Psoas muscle (tissue), 8 donors: ENCODE measurements at places on chromosomes 6 and 20. TPM values are rescaled to one million over a fixed set of nuclear protein-coding genes. Genes with fewer than 3 reads are reported as not detected.

The SMIM29 gene
- total RNA-seq = 59.4 TPM

The CLIC5 gene
- total RNA-seq = 226 TPM

The MDFI gene
- 0.93 TPM for total RNA-seq

The HTR1E gene
- not detected for total RNA-seq

The STMND1 gene
- not detected for total RNA-seq

The RIPPLY2 gene
- total RNA-seq = not detected

The SIM1 gene
- total RNA-seq = 0.60 TPM

The TINAG gene
- total RNA-seq = 0.27 TPM

The CTCFL gene
- total RNA-seq = not detected

The AURKA gene
- 3.1 TPM for total RNA-seq

The HLA-DOB gene
- total RNA-seq = not detected

GRCh38 chr6:129686941-129687627 is 22.9 kb downstream of the ARHGAP18 start:
- no peak overlapping the region for H3K4me3 ChIP-seq
- no peak overlapping the region for H3K27ac ChIP-seq
- no peak for DNase-seq
- no peaks in the 10 kb centered on the region for H3K27me3 ChIP-seq
- peaks cover 64% of the 10 kb centered on the region for H3K4me1 ChIP-seq
- no peaks in the 10 kb centered on the region for H3K36me3 ChIP-seq

DNA sequence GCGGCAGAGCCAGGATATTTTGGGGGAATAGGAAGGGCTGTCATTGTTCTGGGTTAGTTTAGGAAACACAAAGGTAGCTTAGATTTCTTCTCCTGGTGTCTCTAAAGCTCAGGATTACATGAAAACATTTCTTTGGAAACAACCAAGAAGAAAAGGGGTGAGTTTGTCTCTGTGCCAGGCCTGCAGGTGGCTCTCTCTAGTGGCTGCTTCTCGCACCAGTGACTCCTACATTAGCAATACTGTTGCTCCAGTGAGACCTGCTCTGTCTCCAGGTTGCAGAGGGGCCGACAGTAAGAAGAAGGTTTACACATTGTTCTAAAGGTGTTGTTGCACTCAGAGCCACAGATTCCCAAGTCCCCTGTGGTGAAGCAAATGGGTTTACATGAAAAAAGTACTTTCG is 104.6 kb upstream of the GLP1R start:
- no peak for DNase-seq
- H3K4me1 ChIP-seq = no peaks in the 10 kb centered on the region
- H3K27ac ChIP-seq = no peak overlapping the region
- no peaks in the 10 kb centered on the region for H3K27me3 ChIP-seq
- H3K4me3 ChIP-seq = no peak overlapping the region

- DNase-seq = no peak
- H3K36me3 ChIP-seq = no peaks in the 10 kb centered on the region
- H3K4me1 ChIP-seq = no peaks in the 10 kb centered on the region
- no peak overlapping the region for H3K4me3 ChIP-seq
These were observed 998.9 kb upstream of the GJE1 start for GRCh38 chr6:141133836-141134235.

GRCh38 chr6:154732538-154733182 is 556 bp upstream of the SCAF8 start:
- peak; percentile 31 for DNase-seq
- peaks cover 40% of the 10 kb centered on the region for H3K4me1 ChIP-seq
- peak overlapping the region; percentile 97 for H3K4me3 ChIP-seq
- peak overlapping the region; percentile 100 for H3K27ac ChIP-seq

DNA sequence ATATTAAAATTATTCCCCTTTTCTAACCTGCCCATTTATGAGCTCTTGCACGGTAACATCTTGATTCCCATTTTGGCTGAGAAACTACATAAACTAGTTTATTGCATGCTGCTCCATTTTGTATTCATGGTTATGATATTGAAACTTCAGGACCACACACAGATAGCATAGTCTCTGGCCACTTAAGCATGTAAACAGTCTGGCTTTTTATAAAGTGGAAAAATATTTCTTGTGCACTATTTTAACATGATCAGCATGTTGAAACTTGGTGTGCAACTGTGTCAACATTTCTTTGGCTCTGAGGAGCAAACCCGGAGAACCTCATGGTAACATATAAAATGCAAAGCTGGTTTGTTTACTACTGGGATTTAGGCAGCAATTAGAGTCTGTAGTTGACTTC is 70.7 kb downstream of the SLX4IP start:
- H3K36me3 ChIP-seq = no peaks in the 10 kb centered on the region
- no peak overlapping the region for H3K4me3 ChIP-seq
- no peaks in the 10 kb centered on the region for H3K27me3 ChIP-seq
- H3K4me1 ChIP-seq = peaks cover 41% of the 10 kb centered on the region
- no peak for DNase-seq

DNA sequence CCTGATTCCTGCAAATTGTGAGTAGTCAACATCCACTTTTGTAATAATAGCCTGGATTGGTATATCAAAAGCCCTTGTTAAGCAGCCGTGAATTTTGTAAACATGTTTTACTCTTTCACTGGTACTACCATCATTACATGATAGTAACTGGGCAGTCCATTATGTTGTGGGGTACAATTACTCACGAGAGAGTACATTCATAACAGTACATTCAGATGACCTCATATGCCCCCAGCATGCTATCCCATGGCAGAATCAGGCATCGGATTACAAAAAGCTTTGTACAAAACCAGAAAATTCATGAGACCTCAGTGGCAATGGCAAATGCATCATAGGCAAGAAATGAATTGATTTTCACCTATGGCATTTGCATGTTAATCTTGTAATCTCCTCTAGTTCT is 166.2 kb downstream of the EPM2A start:
- H3K4me3 ChIP-seq = no peak overlapping the region
- H3K27me3 ChIP-seq = no peaks in the 10 kb centered on the region
- H3K4me1 ChIP-seq = peaks cover 5% of the 10 kb centered on the region
- H3K27ac ChIP-seq = no peak overlapping the region
- DNase-seq = no peak
- no peaks in the 10 kb centered on the region for H3K36me3 ChIP-seq

DNA sequence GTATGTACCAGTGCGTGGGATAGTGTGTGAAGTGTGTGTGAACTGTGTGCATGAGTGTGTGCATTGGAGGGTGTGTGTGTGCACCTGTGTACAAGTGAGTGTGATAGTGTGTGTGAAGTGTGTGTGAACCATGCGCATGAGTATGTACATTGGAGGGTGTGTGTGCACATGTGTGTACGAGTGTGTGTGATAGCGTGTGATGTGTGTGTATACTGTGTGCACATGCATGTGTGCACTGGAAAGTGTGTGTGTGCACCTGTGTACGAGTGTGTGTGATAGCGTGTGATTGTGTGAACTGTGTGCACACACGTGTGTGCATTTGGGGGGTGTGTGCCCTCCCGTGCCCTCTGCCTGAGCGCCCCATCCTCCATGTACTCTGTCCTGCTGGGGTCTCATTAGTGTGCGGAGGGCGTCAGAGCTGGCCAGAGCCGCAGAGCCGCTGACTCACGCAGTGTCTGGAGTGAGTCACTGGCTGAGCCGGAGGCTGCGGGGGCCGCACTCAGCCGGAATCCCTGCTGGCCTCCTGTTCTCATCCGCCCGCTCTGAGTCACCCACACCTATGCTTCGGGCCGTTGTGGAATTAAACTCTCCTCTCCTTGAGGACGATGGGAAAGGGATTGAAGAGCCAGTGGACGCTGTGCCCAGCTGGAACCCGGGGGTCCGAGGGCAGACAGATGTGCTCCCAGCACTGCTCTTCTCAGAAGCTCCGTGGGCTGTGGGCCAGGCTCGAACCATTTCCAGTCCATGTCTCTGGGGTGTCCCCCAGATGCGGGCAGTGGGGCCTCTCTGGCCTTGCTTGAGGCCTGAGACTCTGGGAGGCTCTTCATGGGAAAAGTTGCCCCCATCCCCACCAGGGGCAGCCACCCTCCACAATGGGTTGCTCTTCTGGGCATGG is 27.3 kb upstream of the STX16 start:
- H3K27ac ChIP-seq = no peak overlapping the region
- H3K4me1 ChIP-seq = no peaks in the 10 kb centered on the region
- peaks cover 2% of the 10 kb centered on the region for H3K27me3 ChIP-seq
- no peak overlapping the region for H3K4me3 ChIP-seq

DNA sequence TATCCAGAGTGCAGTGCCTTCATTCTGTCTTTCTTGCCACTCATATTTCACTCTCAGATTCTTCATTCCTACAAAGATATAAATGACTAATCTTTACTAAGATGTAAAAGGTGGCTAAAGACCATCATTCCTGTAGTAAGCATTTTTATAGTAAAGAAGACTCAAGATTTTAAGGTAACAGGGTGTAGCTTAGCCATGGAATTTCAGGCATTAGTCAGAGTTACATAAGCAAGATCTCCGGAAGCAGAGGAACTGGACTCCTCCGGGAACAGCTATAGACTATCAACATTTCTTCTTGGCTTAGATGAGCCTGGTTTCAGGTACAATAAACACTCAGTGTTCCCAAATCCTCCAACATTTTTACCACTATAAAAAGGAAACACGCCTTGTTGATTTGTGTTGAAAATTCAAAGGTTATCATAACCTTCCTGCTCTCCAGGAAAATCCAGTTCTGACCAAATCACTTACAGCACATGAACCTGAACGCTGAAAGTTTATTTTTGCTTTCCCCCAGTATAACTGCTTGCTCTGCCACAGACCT is 23.7 kb downstream of the SERPINB1 start:
- no peak for DNase-seq
- no peaks in the 10 kb centered on the region for H3K36me3 ChIP-seq
- H3K4me3 ChIP-seq = peak overlapping the region; percentile 38
- H3K27ac ChIP-seq = peak overlapping the region; percentile 62
- no peaks in the 10 kb centered on the region for H3K27me3 ChIP-seq
- peaks cover 21% of the 10 kb centered on the region for H3K4me1 ChIP-seq

- peak overlapping the region; percentile 68 for H3K27ac ChIP-seq
- no peaks in the 10 kb centered on the region for H3K27me3 ChIP-seq
- H3K4me1 ChIP-seq = peaks cover 32% of the 10 kb centered on the region
- H3K4me3 ChIP-seq = no peak overlapping the region
These were observed 16.6 kb downstream of the TBC1D20 start for GRCh38 chr20:445514-446336.

DNA sequence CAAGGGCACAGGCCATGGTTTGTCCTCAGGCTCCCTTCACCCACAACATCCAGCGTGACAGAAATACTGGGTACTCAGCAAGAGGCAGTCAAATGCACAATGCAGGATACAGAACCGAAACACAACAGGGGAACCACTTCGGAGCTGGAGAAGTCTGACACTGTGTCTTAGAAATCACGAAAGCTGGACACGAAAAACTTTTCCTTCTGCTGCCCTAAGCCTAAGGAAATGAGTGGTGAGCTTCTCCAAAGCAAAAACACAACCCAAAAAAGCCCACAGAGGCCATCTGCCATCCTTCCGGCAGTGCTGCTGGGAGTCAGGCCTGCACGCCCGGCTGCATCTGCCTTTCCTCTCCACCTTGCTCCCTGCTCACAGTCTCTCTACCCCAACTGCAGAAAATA is 106.3 kb downstream of the SLC23A2 start:
- no peaks in the 10 kb centered on the region for H3K27me3 ChIP-seq
- no peak overlapping the region for H3K4me3 ChIP-seq
- DNase-seq = no peak
- H3K27ac ChIP-seq = no peak overlapping the region
- no peaks in the 10 kb centered on the region for H3K4me1 ChIP-seq

GRCh38 chr20:11248687-11249638 is 575.2 kb upstream of the JAG1 start:
- no peaks in the 10 kb centered on the region for H3K36me3 ChIP-seq
- no peak overlapping the region for H3K4me3 ChIP-seq
- H3K4me1 ChIP-seq = no peaks in the 10 kb centered on the region

- no peaks in the 10 kb centered on the region for H3K36me3 ChIP-seq
- no peak for DNase-seq
- no peaks in the 10 kb centered on the region for H3K4me1 ChIP-seq
- no peak overlapping the region for H3K27ac ChIP-seq
These were observed 7.4 kb downstream of the TAAR2 start for GRCh38 chr6:132616677-132617076.

DNA sequence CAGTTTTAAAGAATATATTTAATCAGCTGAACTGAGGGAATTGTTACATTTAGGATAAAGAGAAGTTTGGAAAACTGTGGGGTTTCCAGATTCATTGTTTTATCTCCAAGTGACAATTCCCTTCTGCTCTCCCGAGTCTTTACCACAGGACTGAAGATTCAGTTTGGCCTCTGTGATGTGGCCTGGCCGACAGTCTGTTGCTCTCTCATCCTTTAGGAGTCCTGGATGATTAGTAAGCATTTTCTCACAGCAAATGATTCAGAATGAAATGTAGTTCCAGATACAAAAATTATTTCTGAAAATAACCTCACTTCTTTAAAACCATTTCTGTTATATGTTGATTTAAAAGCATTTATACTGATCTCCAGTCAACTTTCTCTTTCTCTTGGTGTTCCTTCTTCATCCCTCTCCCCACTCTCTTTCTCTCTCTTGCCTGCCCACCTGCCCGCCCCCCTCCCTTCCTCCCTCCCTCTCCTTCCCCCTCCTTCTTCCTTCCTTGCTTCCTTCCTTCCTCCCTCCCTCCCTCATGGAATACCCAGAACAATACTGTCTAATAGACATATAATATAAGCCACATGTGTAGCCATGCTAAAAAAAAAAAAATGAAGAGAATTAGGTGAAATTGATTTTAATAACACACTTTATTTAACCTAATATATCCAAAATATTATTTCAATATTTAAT is 254.9 kb downstream of the PRL start:
- peaks cover 21% of the 10 kb centered on the region for H3K4me1 ChIP-seq
- H3K27me3 ChIP-seq = no peaks in the 10 kb centered on the region
- no peak overlapping the region for H3K27ac ChIP-seq
- DNase-seq = no peak
- H3K36me3 ChIP-seq = no peaks in the 10 kb centered on the region

DNA sequence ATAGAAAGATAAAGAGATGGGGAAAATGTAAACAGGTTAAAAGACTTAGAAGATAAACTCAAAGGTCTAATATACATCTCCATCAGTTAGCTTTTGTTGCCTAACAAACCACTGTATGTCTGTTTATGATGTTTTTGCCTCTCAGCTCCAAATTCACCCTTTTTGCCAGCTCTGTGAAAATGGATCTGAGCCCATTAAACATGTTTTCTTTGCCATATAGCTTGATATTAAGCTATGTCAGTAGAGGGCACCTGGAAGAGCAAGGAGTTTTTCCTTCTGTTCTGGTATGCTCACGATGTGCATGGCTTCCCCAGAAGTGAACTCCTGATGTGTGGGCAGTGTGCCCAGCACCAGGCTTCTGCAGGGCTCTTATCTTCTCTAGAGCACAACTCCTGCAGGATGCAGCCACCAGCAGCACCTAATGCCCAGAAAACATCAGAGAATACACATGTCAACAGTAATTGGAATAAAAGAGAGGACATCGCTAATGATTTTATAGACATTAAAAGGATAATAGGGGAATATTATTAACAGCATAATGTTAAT is 14.6 kb upstream of the SNX9 start:
- H3K4me3 ChIP-seq = no peak overlapping the region
- no peak overlapping the region for H3K27ac ChIP-seq
- DNase-seq = no peak
- H3K36me3 ChIP-seq = no peaks in the 10 kb centered on the region
- H3K27me3 ChIP-seq = no peaks in the 10 kb centered on the region
